CD4-positive, alpha-beta memory T cell (primary cell): ENCODE measurements at places on chromosomes 2 and 18.

- DNase-seq, result peak; percentile 80
Observed at GRCh38 chr2:39128919-39129391, 8.1 kb upstream of the SOS1 start.

GRCh38 chr2:217695033-217695520 lies 307.7 kb downstream of the TNS1 start:
- DNase-seq, result no peak

DNA sequence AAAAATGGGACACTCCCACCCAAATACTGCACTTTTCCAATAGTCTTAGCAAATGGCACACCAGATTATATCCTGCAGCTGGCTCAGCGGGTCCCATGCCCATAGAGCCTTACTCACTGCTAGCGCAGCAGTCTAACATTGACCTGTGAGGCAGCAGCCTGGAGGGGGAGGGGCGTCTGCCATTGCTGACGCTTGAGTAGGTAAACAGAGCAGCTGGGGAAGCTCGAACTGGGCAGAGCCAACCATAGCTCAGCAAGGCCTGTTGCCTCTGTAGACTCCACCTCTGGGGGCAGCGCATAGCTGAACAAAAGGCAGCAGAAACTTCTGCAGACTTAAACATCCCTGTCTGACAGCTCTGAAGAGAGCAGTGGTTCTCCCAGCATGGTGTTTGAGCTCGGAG lies 110.4 kb downstream of the CTIF start:
- no peak for DNase-seq

- DNase-seq, result no peak
Observed at GRCh38 chr2:112195167-112195766, 57.1 kb downstream of the FBLN7 start.

DNA sequence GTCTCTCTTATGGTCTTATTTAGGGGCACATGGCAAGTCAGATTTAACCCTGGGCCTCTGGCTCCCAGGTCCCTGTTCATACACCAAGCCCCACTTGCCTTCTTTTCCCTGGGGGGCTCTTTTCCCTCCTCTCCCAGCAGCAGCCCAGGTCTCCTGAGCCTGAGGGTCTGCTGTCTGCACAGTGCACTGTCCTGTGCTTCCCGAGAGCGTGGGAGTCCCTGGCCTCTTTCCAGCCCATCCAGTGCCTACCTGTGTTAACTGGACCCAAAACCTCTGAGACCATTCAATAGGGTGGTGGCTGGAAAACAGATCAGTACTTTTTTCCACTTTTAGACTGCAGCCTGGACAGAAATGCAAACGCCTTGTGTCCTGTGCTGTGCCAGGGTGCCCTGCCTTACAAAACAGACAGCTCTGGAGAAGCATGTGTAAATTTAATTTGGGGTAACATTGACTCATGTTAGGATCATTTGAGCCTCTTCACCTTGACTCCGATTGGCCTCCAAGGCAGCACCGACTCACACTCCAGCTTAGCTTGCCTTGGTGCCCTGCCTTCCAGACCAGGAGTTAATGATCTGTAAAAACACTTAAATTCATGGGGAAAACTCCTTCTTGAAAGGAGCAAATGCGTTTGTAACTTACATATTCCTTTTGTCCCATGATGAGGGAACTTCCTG lies 34.3 kb downstream of the TWIST2 start:
- no peak for DNase-seq

- DNase-seq, result no peak
Observed at GRCh38 chr2:186485576-186485870, 537 bp upstream of the ZC3H15 start.

GRCh38 chr2:204104811-204105210 lies 168.2 kb downstream of the ICOS start:
- no peak for DNase-seq

DNA sequence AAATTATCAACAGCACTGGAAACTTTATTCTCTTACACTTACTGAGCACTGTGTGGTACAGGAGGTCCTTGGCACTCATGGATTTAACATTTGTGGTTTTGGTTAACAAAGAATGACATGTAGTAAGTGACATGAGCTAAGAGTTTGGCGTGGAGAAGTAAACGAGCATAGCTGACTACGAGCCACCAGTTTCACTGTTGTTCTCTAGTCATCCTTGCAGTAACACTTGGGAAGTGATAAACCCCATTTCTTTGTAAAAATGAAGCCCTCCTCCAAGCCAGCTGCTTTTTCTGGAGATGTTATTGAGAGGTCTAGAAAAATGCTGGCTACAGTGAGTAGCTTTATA lies 32.7 kb downstream of the QPCT start:
- DNase-seq, result no peak

- DNase-seq, result no peak
Observed at GRCh38 chr2:36707050-36707449, 10.5 kb downstream of the VIT start.

DNA sequence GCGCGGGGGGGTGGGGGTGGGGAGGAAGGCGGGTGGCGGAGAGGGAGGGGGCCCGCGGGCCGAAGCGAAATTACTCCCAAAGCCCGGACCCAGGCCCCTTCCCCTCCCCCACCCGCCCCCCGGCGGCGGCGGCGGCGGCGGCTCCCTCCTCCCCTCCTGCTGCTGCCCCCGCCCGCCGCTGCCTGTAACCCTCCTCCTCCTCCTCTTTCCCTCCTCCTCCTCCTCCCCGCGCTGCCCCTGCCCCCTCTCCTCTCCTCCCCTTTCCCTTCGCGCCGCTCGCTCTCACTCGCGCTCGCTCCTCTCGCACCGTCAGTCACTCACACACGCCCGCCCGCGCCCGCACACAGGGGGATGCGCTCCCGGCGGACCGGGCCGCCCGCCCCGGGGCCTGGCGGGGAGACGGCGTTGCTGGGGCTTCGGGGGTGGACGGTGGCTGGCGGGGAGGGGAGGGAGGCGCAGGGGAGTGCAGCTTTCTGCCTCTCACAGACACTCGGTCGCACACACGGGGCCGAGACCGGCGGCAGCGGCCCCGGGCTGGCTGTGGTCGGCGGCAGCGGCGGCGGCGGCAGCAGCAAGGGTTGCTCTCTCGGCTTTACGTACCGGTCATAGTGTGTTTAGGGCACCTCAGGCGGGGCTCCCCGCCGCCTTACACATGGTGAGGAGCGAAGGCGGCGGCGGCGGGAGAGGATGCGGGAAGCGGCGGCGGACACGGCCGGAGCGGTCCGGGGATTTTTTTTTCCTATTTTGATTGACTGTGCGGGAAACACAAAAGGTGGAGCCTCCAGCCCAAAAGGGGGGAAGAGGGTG lies 405 bp downstream of the SP3 start:
- DNase-seq, result peak; percentile 86

GRCh38 chr18:55486936-55487335 lies 101.1 kb downstream of the TCF4 start:
- no peak for DNase-seq

GRCh38 chr18:37276111-37276890 lies 289.3 kb downstream of the CELF4 start:
- no peak for DNase-seq

- no peak for DNase-seq
Observed at GRCh38 chr2:86049529-86049928, 56.2 kb downstream of the POLR1A start.

DNA sequence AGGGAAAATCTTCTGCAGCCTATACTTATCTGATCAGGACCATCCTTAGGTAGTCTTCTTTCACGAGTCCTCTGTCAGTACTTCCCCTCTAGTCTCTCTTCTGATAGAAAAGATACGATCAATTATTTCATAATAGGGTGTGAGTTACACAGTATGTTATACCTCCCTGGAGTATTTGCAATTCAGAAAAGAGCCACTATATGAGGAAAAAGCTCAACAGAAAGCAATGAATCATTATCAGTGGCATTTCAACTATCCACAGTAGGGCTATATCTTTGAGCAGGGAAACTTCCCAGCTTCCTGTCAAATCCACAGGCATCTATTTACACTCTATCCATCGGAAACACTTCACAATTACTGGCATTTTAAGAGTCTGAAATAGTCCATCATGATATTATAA lies 105.3 kb upstream of the ACVR2A start:
- DNase-seq, result no peak

- DNase-seq, result no peak
Observed at GRCh38 chr2:226690461-226691024, 109.1 kb downstream of the IRS1 start.

GRCh38 chr2:48568547-48568946 lies 38.6 kb downstream of the STON1 start:
- DNase-seq, result no peak

DNA sequence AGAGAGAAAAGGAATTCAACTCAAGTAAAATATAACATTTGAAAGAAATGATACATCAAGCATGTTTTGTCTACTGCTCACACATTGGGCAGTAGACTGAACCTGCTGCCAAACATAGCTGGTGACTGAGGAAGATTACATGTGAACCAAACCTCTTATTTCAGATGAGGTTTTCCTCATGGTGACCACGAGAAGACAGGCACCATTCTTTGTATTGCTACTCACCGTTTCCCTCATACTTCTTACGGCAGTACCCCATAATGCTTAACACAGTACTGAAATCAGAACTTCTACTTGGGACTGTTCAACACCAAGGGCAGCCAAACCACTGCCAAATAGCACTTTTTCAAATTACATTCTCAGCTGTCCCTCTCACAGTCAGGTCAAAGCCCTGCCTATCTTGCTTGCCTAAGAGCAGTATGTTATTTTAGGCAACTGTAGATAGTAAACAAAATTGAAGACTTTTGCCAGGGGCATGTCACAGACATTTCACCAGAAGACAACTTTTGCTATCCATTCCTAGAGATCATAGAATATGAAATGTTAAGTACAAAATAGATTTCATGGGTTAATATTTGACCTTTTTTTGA lies 167.1 kb upstream of the DOK6 start:
- DNase-seq, result no peak

DNA sequence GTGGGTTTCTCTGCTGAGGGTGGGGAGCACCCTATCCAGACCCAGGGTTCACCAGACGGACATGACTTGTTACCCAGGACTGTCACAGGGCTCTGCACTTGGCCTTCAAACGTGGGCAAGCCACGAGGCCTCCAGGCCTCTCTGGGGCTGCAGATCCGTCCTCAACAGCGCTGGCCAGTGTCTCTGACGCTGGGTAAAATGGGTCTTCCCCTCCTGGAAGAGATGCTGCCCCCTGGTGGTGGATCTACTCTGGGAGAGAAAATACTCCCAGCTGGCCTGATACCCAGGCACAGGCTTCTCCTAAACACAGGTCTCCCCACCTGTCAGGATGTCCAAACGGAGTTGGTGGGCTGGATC lies 3.7 kb downstream of the GPR17 start:
- peak; percentile 72 for DNase-seq

GRCh38 chr18:5439986-5440696 lies 103.7 kb downstream of the EPB41L3 start:
- no peak for DNase-seq

DNA sequence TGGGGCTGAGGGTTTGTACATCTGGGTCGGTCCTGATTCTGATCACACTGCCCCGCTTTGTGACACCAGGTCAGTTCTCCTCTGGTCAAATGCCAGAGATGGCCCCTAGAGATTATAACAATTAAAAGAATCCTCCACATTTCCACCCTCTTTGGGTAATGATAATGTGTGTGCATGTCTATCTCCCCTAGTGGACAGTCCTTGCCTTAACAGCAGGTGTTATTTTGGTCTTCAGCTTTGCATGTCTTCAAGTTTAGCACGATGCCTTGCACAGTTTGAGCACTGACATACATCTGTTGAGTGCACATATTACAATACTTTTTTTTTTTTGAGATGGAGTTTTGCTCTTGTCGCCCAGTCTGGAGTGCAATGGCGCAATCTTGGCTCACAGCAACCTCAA lies 25.7 kb upstream of the COX7A2L start:
- no peak for DNase-seq

- no peak for DNase-seq
Observed at GRCh38 chr2:5548991-5549715, 143.0 kb upstream of the SOX11 start.

DNA sequence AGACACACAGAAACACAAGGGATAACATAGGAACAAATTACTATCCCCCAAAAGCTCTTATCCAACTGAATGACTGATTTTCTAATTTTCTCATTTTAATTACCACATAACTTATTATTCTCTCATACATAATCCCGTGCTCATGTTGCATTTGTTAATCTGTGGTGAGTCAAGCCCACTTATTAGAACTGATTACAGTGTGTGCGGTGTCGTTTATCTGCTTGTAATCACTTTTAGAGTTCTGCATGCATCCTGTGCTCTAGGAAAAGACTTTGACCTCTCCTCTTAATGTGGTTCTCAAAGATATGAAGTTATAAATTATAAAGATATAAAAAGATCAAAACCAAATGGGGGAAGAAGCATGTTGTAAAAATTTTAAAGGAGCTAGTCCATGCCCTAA lies 29.7 kb downstream of the CNDP1 start:
- no peak for DNase-seq

DNA sequence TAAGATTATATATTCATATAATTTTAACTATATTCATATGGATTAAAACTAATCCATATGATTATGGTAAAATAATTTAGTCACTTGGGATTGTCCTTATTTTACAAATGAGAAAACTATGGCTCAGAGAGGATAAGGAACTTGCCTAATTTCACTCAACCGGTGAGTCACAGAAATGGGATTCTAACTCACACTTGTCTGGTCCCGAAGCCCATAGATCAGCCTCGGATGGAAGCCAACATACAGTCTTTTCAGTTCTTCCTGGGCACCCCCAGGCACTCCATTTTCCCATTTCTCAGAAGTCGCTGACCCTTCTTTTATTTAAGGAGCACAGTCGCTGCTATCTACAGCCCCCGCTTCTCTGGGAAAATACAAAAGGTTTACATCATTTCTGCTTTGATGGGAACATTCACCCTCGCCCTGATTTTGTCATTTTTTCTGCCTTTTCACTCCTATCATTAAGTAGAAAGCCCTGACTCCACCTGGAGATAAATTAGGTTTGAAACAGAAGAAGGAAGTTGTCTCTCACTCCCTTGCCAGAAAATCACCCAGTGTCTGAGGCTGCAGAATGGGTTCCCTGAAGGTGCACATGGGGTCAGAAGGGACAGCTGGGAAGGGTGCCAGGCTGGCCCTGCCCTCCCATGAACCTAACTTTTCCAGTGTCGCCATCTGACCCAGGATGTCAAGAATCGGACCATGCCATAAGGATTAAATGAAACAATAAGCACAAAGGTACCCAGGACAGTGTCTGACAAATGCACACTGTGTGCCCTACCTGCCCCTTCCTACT lies 36.6 kb downstream of the CYP1B1 start:
- DNase-seq, result no peak

GRCh38 chr2:168475636-168476035 lies 19.6 kb downstream of the CERS6 start:
- DNase-seq, result no peak

DNA sequence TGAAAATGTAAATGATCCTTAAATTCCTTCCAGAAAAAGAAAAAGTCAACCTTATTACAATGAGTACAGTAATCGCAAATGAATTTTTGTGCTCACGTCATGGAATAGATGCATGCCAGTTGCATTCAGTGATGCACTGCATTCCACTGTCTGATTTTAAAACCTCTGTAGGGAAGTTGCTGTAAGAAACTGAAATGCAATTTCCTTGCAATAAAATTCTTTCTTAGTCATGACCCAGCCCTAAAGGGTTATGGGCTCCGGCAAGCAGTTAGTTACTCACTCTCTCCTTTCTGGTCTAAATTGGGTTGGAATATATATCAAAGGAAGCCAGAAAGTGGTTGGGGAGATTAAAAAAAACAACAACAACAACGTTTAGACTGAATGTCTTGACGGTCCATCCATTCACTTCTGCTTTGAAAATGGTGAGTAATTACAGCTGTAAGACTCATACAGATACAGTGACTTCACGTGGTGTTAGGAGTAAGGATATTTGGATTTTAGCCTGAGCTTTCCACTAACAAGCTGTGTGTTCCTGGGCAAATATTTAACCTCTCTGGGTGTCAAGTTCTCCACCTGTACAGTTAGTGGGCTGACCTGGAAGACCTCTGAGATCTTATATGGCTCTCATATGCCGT lies 8.6 kb upstream of the RND3 start:
- DNase-seq, result no peak

- DNase-seq, result no peak
Observed at GRCh38 chr2:14288016-14288415, 344.5 kb upstream of the LRATD1 start.
